ENCODE measurements at places on chromosomes 7 and 10.

GRCh38 chr10:104368381-104368780 lies 14.7 kb downstream of the CFAP58 start:
- no peak for DNase-seq

DNA sequence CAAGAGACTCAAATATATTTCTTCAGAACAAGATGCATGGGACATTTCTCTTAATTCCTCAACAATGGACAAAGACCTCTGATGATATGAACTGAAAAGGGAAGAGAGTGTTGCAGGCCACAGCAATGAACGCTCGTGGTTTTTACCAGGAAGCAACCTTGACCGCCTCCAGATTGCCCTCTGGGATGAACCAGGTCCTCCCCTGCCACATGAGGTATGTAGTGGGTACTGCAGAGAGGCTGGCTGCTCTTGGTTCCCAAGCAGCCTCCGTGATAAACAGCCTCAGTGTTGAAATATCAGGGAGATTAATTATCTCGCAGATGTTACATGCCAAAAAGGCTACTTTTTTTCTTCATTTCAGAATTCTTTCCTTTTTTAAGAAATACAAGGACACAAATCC lies 338.8 kb downstream of the ELMO1 start:
- no peak for DNase-seq

DNA sequence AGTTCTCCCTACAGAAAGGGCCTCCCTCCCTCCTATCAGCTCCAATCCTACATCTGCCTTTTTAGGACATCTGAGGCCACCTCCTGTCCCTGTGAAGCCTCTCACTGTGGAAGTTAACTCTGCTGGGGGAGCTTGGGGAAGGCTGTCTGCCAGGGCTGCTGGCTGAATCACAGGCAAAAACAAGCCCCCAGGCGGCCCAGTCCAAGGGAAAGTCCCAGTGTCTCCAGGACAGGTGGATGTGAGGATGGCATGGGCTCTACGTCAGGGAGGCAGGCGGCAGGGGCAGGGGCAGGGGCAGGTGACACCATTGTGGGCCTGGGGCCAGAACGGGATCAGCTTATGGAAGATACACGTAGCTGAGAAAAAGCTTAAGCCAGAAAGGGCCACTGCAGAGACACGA lies 240.2 kb downstream of the MAD1L1 start:
- DNase-seq, result no peak

DNA sequence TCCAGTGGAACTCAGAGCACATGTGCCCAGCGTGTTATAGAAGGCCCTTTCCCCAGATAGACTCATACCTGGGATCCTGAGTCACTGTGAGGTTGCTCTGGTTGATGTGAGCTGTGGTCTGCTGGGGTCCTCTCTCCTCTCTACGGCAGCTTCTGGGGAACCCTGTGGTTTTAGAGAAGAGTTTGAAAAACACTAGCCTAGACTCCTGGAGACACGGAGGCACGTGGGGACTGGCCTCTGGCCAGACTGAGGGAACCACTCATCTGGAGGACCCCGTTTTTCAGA lies 10.3 kb downstream of the ZNF775 start:
- no peak for DNase-seq

DNA sequence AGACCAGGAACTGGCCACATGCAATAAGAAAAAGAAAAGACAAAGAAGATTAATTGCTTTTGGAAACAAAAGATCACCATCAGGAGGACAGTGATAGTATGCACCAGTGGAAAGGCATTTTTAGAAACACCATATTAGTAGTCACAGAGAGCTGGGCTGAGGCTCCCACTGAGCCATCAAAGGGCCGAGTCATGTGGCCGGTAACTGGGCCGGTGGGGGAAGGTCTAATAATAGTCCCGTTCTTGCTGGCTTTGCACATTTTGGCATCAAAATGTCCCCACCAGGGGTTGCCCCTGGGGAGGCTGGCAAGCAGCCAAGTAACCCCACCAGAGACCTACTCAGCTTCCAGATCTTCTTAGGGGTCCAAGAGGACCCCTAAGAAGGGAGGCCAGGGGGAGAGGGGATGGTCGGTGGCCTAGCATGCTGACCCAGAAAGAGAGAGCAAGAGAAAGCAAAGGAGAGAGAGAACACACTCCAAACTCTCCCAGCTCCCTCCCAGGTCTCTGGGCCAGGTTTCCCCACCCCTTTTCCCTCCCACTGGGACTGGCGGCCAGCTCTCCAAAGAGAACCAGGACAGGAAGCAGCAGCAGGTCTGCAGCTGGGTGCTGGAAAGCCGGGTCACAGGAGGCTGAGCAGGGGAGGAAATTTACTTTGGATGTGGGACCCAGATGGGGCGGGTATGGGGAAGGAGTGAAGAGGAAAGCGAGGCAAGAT lies 70.2 kb upstream of the FGFR2 start:
- DNase-seq, result no peak
